ENCODE measurements at places on chromosomes 4 and X. TPM values are rescaled to one million over a fixed set of nuclear protein-coding genes. Genes with fewer than 3 reads are reported as not detected.

- no peak for DNase-seq
Measured at GRCh38 chrX:70254063-70254400, 6.0 kb downstream of the P2RY4 start.

PDE5A gene
- 29.7 TPM for total RNA-seq

DNA sequence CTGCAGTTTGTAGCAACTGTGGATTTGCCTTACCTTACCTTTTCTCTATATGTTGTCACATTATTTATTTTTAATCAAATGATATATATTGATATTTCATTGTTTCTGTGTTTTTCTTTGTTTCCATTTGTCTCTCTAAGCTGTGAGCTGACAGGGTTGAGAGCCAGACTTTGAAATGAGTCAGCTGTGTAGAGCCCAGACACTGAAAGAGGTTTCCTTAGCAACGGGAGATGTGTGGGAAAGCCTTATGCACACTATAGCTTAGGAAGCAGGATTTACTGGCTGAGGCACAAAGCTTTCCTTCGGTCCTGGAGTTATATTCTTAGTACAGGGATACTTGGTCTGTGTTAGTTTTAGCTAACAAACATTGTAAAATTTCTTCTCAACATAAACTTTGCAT, 192.2 kb downstream of the FGF13 start:
- no peak for DNase-seq

ADAMTS3 gene
- total RNA-seq: 0.40 TPM

GRCh38 chr4:89863533-89863932, 26.6 kb upstream of the SNCA start:
- no peak for DNase-seq

STATH gene
- not detected for total RNA-seq

DNA sequence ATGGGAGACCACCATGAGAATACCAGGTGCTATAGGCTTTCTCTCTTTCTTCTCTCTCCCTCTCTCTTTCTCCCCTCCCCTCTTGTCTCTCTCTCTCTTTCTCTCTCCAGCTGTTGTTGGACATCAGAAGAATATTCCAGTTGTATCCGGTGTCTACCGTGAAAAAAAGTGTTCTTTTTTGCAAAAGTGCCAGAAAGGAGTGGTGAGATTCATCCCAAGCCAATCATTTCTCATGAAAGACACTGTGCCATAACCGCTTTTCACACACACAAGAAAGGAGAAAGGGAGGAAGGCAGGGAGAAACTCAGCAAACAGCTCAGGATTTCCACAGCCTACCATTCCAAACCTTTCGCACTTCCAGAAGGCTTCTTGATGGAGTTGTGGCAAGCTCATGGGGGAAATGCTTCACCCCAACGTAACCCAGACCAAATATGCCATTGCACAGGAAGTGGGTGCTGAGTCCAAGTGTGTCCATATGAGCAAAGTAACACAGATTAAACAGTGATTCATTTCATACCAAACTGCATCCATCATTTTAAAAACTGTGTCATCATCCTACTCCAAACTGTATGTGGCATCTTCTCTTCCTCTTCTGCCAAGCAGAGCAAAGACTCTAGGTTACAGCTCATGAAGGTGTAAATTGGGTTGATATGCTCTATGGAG, 224.0 kb downstream of the APBB2 start:
- no peak for DNase-seq

TBC1D25 gene
- total RNA-seq: 17.8 TPM

- no peak for DNase-seq
Measured at GRCh38 chr4:140286456-140286855, 87.0 kb upstream of the SCOC start.

DNA sequence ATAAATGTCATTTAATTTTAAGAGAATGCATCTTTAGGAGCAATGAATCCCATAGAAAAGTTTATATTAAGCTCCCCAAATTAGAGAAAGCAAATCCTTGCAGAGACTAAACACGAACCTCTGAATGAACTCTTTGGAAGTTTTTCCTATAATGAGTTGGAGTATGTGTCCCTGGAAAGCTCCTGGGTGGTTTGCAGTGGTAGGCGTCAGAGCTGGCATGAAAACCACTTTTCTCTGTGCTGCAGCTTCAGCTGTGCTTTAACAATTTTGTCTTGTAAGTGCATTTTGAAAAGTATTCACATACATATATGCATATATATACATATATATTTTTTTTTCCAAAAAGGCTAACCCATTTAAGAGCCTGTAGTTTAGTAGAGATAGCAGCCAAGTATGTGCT, 148.7 kb upstream of the TBC1D9 start:
- DNase-seq: no peak

GRCh38 chrX:154432210-154432609, 3.7 kb downstream of the ATP6AP1 start:
- DNase-seq: no peak

DNA sequence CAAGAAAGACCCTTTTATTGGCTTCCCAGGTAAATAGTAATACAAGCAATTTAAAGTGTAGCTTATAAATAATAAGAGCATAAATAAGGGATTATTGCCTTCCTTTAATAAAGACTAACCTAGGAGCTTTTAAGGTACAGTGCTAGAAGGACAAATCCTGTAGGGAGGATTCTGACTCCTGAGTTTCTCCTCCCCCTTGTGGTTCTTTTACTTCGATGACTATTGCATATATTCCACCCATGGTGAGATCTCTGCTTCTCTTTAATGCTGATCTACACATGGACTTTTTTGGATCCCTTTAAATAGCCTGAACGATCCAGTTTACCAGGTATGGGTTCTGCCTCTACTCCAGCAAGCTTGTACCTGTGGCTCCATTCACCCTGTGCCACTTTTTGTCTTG, 2.5 kb downstream of the GALNT7 start:
- DNase-seq: no peak

GRCh38 chr4:171857302-171858012, 44.3 kb downstream of the GALNTL6 start:
- no peak for DNase-seq

CT45A5 gene
- total RNA-seq: not detected

PAGE4 gene
- total RNA-seq: not detected

DNA sequence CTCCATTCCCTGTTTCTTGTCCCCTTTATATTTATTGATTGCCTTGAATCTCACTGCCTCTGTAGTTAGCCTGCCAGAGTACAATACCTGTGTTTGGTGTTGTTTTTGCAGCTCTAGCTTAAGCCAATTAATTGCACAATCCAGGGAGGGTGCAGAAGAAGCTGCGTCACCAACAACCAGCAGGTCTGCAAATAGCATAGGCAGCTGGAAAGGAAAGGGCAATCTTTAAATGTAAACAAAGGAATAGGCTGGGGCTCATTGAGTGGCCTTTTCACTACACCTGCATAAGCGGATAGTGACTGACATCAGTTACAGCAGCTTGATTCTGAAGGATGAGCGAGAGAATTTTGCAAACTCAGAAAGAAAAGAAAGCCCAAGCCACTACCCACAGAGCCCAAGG, 106.8 kb upstream of the RAI2 start:
- DNase-seq: no peak

- DNase-seq: no peak
Measured at GRCh38 chrX:96447161-96447560, 237.5 kb upstream of the DIAPH2 start.

DNA sequence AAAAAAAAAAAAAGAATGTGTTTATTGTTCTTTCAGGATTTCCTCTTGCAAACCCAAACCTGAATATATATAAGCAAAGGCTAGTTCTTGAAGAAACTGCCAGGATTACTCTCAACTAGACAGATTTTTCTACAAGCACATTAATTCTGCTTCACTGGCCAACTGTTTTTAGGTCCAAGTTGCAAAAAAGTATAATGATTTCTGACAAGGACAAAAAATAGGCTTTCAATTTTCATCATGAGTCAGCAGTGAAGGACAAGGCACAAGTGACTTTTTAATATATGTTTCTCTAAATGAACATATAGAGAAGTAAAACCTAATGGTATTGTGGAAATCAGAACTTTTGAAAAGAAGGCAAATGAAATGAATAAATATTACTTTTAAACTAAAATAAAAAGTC, 73.7 kb downstream of the ELOVL6 start:
- DNase-seq: no peak

DNA sequence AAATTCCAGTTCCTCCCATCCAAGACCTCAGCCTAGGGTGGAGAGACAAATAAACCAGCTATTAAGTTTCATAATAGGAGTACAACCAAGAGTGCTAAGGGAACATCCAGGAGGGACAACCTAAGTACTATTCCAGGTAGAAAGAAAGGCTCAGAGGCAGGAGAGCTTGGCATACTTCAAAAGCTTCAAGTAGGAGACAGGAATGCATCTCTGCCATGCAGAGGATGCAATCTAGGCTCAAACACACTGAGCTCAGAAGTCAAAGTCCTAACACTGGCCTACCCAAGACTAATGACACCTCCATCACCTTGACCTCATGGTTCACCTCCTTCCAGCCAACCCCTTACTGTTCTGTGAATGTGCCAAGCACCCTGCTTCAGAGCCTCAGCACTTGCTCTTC, 8.1 kb downstream of the WDFY3 start:
- no peak for DNase-seq

- no peak for DNase-seq
Measured at GRCh38 chr4:80183250-80184052, 13.9 kb upstream of the PRDM8 start.
